Fibroblast of villous mesenchyme (primary cell): ENCODE measurements at places on chromosomes 7 and 10. TPM values are rescaled to one million over a fixed set of nuclear protein-coding genes. Genes with fewer than 3 reads are reported as not detected.

DNA sequence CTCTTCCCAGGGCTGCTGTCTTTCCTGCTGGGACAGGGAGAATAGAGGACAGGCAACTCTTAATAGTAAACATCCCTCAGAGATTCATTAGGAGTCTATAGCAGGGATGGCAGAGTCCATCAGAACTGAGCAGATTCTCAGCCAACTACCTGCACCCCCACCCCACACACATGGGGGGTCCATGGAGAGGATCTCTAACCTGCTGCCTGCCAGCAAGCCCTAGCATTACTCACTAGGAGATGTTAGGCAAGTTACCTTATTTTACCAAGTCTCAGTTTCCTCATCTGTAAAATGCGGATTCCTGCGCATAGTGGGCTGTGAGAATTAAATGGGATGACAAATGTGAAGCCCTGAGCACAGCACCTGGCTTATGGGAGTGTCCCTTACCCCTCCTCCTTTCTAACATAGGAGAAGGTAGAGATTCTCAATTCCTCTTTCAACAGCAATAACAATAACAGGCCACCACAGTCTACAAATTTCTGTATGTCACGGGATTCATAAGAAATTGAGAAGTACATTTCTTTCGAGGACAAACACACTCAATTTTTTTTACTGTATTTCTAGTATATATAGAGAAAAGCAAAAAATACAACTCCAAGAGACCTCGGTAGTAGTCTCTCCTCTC lies 23.8 kb upstream of the WDR11 start:
- DNase-seq: no peak

DNA sequence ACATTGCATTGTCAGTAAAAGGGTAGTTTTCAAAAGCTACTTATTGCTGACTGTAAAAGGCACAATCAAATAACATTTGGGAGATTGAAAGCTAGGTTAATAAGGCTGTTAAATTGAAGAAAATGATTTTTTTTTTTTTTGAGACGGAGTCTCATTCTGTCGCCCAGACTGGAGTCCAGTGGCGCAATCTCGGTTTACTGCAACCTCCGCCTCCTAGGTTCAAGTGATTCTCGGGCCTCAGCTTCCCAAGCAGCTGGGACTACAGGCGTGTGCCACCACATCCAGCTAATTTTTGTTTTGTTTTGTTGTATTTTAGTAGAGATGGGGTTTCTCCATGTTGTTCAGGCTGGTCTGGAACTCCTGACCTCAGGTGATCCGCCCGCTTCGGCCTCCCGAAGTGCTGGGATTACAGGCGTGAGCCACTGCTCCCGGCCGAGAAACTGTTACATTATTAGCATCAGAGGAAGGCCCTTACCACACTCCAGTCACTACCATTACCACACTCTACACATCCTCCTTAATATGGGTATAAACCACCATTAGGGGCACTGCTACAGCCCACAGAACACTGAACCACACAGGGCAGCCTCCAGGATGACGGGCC lies 1.0 kb downstream of the CYP51A1 start:
- peak; percentile 30 for DNase-seq

- no peak for DNase-seq
Measured at GRCh38 chr10:5314840-5315239, 49.9 kb upstream of the UCN3 start.

- no peak for DNase-seq
Measured at GRCh38 chr7:71616217-71616616, 484.3 kb downstream of the GALNT17 start.

DNA sequence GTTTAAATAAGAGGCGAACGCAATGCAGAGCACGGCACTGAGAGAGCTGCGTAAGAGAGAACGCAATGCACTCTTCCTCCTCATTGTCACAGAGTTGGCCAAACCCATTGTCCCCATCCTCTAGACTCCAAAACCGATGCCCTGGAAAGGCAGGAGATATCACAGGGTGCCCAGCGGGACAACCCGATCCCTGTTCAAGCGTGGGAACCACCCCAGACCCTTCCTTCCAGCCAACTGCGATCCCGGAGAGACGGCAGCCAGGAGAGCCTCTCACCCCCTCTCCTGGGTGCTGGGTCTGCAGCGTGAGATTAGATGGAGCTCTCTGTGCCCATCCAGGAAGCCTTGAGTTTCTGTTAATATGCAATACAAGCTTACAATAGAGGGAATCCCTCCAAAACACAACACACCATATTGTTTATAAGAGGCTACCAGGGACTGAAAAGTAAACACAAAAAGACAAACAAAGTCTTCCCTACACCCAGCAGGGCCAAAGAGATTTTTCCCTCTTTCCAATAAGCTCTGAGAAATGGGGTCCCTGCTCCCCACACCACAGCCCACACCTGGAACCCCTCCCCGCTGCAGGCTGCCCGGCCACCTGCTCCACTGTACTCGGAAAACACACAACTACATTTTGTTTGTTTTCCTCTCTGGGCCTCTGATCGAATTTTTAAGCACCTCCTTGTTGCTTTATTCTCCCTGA lies 187.6 kb downstream of the ADARB2 start:
- no peak for DNase-seq

- peak; percentile 52 for DNase-seq
Measured at GRCh38 chr10:118939211-118940007, 90.1 kb upstream of the NANOS1 start.

DNA sequence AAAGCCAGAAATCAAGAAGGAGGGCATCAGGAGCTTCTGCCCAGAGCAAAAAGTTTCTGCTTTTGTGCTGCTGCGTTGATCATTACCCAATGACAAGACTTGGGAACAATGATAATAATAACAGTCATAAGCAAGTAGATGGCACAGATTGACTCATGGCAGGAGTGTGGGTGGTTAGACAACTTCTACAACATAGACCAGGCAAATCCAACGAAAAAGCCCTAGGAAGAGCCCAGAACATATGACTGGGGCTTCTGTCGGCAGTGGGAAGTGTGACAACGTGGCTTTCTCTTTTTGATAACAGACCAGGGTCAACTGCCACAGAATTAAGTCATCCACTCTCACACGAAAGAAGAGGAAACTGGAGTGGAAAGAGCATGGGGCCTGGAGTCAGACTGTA lies 85.4 kb upstream of the TRIL start:
- DNase-seq: no peak

GRCh38 chr7:157538321-157538720 lies 201.5 kb downstream of the DNAJB6 start:
- no peak for DNase-seq

- no peak for DNase-seq
Measured at GRCh38 chr10:15368101-15368855, 2.8 kb downstream of the FAM171A1 start.

DNA sequence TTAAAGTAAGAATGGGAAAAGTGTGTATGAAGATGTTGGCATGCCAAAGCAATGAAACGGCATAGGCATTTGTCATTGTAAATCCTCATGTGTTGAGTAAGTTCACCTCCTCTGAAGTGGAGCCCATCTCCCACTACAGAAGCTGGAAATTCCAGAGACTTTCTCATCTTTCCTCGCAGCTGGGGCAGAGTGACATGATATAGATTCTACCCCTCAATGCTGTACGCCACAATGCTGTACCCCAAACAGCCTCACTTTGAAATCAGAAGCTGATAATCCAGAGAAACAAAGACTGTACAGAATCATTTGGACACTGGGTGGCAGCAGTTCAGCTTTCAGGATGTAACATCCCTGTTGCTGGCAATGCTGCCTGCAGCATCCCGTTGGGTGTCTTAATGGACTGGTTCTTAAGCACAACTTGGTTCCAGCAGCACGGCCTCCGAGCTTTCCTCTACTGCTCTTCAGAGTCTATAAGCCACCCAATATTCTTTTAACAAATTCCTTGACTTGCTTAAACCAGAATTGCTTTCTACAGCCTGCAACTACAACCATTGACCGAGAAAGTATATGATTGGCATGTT lies 18.8 kb downstream of the ZC3HAV1L start:
- peak; percentile 68 for DNase-seq

- no peak for DNase-seq
Measured at GRCh38 chr7:82567841-82568240, 124.3 kb upstream of the CACNA2D1 start.

- peak; percentile 49 for DNase-seq
Measured at GRCh38 chr7:105389088-105389650, 448 bp upstream of the SRPK2 start.

DNA sequence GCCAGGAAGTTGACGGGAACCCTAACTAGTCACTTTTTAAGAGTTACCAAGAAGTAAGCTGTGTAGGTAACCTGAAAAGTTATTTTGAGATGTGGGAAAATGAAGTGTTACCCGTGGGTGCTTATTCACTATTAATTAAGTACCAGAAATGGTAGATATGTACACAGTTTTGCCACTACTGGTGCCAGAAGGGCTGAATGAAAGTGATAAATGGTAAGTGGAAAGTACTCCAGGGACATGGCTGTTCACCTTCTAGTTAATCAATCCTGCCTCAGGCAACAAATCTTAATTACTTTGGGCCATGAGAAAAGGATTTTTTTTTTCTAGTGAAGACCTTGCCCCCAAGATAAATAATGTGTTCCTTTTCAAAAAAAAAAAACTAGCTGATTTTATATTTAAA lies 15.8 kb downstream of the NET1 start:
- DNase-seq: no peak

GRCh38 chr10:24898501-24898900 lies 53.9 kb downstream of the PRTFDC1 start:
- no peak for DNase-seq

DNA sequence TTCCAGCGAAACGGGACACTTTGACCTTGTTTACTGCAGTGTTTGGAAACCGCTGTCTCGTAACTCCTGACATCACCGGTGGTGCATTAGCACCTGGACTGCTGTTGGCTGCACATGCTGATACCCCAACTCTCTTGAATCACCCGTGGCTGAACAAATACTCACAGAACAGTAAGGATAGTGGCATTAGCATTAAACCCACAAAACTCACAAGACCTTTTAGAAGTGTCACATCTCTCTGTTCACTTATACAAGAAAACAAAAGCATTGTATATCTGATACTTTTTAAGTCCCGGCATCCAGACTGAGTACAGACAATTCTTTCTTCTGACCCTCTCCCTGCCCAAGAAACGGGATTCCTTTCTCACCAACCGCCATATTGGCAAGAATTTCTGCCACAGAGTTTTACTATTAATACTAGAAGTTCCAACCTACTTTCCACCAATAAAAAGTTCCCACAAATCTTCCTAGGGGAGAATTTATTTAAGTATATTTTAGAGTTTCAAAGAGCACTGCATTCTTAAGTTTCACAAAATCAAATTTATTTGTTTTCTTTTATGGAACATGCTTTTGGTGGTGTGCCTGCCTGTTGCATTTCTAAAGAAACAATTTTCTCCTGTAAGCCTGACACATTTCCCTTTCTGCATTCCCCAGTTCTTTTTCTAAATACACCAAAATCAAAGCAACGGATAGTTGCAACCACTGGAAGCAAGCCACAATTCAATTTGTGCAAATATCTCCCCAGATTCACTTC lies 208.4 kb upstream of the KLF14 start:
- peak; percentile 97 for DNase-seq

DNA sequence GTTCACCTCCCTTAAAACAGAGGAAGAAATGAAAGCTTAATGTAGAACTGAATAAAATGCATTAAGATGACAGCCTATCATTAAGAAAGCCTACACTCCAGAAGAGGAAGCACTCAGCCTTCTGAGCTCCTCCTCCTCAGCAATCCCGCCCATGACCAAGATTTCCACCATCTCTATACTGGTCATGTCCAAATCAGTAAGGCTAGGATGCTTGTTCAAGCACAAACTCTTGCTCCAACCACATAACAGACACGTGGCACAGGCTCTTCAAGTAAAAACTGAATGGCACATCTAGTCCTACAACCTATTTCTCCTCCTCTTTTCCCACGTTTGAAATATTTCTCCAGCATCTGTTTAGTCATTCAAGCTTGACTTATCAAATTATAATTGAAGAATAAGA lies 454.1 kb downstream of the PARD3 start:
- no peak for DNase-seq

- DNase-seq: peak; percentile 69
Measured at GRCh38 chr7:79709574-79710409, 256.3 kb upstream of the MAGI2 start.

DNA sequence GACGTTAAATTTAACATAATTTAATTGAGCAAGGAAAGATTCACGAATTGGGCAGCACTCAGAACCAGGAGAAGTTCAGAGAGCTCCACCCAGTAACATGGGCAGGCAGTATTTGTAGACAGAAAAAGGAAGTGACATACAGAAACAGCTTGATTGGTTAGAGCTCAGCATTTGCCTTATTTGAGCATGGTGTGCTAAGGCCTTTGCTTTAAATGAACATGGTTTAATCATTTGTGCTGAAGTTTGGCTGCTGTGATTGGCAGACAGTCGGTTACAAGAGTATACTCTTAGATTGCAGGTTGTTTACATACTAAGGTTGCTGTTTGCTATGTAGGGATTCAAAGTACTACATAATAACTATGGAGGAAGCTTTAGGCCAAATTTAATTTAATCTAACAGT lies 199.2 kb downstream of the MALRD1 start:
- no peak for DNase-seq

GRCh38 chr7:25739143-25739542 lies 412.9 kb upstream of the NFE2L3 start:
- DNase-seq: no peak

- DNase-seq: no peak
Measured at GRCh38 chr10:128258421-128258976, 132.3 kb upstream of the MKI67 start.

DNA sequence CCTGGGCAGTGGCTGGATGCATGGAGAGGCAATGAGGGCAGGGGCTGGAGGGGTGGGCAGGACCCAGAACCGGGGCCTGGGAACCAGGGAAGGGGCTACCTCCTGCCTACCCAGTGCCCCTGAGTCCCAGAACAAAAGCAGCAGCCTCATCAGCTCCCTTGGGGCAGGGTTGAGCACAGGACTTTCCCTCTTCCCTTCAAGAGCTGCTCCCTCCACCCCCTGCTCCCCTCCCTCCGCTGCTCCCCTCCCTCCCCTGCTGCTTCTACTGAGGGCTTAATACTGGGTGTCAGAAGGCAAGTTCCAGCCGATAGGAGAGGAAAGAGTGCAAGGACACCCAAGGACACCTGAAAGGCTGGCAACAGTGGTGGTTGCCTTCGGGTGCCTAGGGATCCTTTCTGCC lies 28.2 kb upstream of the INMT start:
- DNase-seq: no peak

- DNase-seq: peak; percentile 36
Measured at GRCh38 chr10:24858288-24859270, 93.8 kb downstream of the PRTFDC1 start.

GRCh38 chr7:102306916-102307677 lies 20.4 kb downstream of the SH2B2 start:
- peak; percentile 79 for DNase-seq

CEP55 gene
- total RNA-seq: 20.0 and 35.0 TPM in 2 replicates

SLC39A12 gene
- not detected in 2 replicates for total RNA-seq

STAG3 gene
- under 0.01 and 0.64 TPM in 2 replicates for total RNA-seq

TMEM248 gene
- 78.9 and 123 TPM in 2 replicates for total RNA-seq

DLG5 gene
- 33.5 and 39.7 TPM in 2 replicates for total RNA-seq

SUGCT gene
- total RNA-seq: 8.4 and 9.9 TPM in 2 replicates

ZNF804B gene
- total RNA-seq: under 0.01 TPM in 1 of 2 replicates, not detected in the other

NXPH1 gene
- not detected in 2 replicates for total RNA-seq

AGR2 gene
- not detected in 2 replicates for total RNA-seq

LIPF gene
- not detected in 2 replicates for total RNA-seq

TRIM50 gene
- not detected in 2 replicates for total RNA-seq

FAS gene
- total RNA-seq: 49.0 and 95.9 TPM in 2 replicates

KLF14 gene
- total RNA-seq: under 0.01 TPM in 2 replicates
